Myocyte (in vitro differentiated cells): ENCODE measurements at places on chromosomes 5 and 9. TPM values are rescaled to one million over a fixed set of nuclear protein-coding genes. Genes with fewer than 3 reads are reported as not detected.

The SPAAR gene
- total RNA-seq, result not detected in 2 replicates

The KCNV2 gene
- not detected in 2 replicates for total RNA-seq

The SHOC1 gene
- total RNA-seq, result not detected in 2 replicates

The JAKMIP2 gene
- not detected in 2 replicates for total RNA-seq

The FBP1 gene
- 0.35 and 0.47 TPM in 2 replicates for total RNA-seq

The NR2F1 gene
- total RNA-seq, result 5.4 and 7.7 TPM in 2 replicates

The FOXB2 gene
- not detected in 2 replicates for total RNA-seq

The SHB gene
- 13.3 and 20.7 TPM in 2 replicates for total RNA-seq

The CDH9 gene
- total RNA-seq, result not detected in 2 replicates

The SLC6A7 gene
- total RNA-seq, result 0.10 TPM in 1 of 2 replicates, not detected in the other

The ADAMTSL1 gene
- total RNA-seq, result 21.2 and 32.6 TPM in 2 replicates
